Hepatocyte (in vitro differentiated cells): ENCODE measurements at places on chromosomes 1 and 21. TPM values are rescaled to one million over a fixed set of nuclear protein-coding genes. Genes with fewer than 3 reads are reported as not detected.

DNA sequence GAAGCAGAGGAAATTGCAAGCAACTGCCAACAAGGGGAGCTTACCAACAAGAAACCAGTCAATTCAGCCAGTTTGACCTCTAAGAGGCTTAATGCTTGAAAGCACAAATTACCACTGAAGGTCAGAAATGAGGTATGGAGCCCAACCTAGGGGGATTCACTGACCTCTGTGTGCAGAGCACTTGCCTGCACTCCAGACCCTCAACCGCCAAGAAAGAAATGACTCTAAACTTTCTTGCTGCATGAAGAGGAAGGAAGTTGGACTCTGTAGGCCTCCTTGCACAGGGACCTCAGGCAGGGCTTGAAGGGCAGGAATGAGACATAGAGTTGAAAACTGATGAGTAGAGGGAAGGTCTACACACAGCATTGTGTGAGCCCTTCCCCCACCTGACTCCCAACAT is 10.0 kb downstream of the ARMH1 start:
- no peak for DNase-seq

FLG2 gene
- total RNA-seq, result not detected in 2 replicates

LRRN2 gene
- total RNA-seq, result 4.3 and 7.0 TPM in 2 replicates

GRCh38 chr1:17091252-17091651 is 28.0 kb downstream of the PADI2 start:
- no peak for DNase-seq

TMEM39B gene
- 3.6 and 5.1 TPM in 2 replicates for total RNA-seq

SMCP gene
- total RNA-seq, result not detected in 2 replicates

DNA sequence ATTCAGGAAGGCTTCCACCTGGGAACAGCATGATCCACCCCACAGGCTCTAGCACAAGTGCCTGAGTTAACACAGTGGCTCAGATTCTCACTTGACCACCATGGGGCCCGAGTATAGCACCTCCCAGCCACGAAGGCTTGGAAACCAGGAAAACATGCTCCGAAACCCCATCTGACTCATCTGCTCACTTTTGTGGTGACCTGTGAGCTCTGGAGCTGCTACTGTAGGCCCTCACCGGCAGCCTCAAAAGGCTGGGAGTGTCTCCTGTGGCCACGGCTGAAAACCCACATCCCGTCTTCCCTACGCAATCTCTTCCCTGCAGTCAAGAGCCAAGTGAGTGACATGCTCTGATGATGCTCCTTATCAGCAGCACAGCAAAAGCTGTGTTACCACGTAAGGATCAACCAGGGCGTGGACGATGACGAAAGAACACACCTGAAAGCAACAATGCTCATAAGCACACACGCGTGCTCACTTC is 81.4 kb downstream of the TGFBR3 start:
- no peak for DNase-seq

C1orf185 gene
- not detected in 2 replicates for total RNA-seq

- DNase-seq, result no peak
Observed at GRCh38 chr1:189628857-189629256, 848.8 kb downstream of the BRINP3 start.

- DNase-seq, result peak; percentile 62
Observed at GRCh38 chr1:62962901-62963776, 179.2 kb downstream of the ATG4C start.

DNA sequence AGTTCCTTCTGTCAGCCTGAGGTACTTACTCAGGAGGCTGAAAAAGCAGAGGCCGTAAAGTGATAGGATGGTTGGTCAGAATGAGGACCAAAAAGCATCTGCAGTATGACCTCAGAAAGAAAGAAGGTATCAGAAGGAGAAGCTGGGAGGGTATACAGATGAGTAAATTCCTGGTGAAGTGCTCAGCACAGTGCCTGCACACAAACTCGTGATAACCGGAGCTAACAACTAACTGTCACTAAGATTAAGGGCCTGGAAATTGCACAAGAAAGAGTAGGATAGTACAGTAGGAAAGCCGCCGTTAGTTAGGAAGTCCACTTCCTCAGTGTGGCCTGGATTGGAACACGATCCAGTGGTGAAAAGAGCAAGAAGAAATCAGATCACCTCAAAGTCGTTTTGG is 62.6 kb downstream of the VPS26C start:
- no peak for DNase-seq

- DNase-seq, result peak; percentile 93
Observed at GRCh38 chr1:182084487-182085316, 23.2 kb upstream of the ZNF648 start.

TMEM9 gene
- 103 and 104 TPM in 2 replicates for total RNA-seq

- DNase-seq, result no peak
Observed at GRCh38 chr1:94595658-94596057, 54.1 kb upstream of the F3 start.

- no peak for DNase-seq
Observed at GRCh38 chr1:201517631-201518030, 10.7 kb upstream of the CSRP1 start.

DNA sequence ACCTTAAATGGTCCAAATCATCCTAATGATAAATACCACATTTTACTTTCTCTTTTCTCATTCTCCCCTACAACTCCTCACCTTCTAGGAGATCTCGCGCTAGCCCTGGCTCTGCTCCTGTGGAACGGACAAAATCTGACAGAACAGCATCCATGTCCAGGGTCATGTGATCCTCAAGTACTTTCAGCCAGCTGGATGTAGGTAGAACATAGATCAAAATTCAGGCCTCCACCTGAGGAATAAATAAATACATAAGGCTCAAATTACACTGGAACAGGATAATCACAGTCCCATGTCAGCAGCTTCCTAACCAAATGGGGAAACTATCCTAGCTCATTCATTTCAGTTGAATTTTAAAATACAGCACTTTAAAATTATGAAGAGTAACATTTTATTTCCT is 33.2 kb downstream of the OTUD7B start:
- no peak for DNase-seq

RHOC gene
- 340 and 354 TPM in 2 replicates for total RNA-seq

- DNase-seq, result no peak
Observed at GRCh38 chr1:226636847-226637096, 88.2 kb downstream of the STUM start.

AKIRIN1 gene
- total RNA-seq, result 75.1 and 81.9 TPM in 2 replicates

DNA sequence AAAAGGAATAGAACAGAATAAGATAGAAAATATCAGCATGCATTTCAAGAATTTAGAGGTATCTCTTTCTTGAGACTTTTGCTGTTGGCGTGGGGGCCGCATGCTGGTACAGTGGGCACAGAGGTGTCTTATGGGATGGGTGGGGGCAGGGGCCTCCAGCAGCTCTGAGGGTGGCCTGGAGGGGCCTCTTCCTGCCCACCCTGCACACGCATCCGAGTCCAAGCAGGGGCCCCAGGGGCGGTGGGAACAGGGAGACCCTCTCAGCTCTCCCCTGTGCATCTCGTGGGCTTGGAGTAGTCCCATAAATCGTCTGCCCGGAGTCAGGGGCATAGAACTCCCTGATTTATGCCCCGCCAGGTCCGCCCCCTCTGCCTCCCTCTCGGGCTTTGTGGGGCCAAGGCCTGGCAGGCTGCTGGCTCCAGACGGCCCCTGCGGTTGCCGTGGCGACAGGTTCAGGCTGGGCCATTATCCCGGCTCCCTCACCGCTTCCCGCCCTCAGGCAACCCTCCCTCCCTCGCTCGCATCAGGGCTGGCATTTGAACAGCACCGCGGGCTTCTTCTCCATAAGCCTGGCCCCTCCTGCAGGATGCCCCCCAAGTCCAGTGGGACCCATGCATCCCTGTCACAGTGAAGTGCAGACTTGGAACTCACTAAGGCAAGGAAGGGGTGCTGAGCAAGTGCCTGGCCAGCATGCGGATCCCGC is 133.2 kb upstream of the ZBTB40 start:
- peak; percentile 64 for DNase-seq

GRCh38 chr1:231776757-231777062 is 150.1 kb downstream of the DISC1 start:
- no peak for DNase-seq

GREM2 gene
- total RNA-seq, result 3.0 and 3.3 TPM in 2 replicates

DNA sequence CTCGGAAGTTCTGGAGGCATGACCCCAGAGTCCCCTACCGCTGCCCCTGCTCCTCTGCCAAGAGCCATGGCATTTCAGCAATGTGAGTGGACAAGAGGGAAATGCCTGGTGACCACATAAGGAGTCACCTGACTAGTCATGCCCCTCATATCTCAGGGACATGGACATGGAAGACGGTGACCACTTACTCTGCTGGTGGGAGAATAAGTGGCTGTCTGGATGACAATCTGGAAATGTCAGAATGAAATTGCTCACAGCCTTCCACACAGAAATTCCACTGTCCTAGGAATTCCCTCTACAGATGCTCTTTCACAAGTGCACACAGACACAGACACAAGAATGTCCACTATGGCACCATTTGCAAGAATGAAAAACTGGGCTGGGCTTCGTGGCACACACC is 24.3 kb upstream of the PLEKHG5 start:
- DNase-seq, result no peak

- DNase-seq, result no peak
Observed at GRCh38 chr1:110617116-110617515, 11.0 kb upstream of the KCNA2 start.

DNA sequence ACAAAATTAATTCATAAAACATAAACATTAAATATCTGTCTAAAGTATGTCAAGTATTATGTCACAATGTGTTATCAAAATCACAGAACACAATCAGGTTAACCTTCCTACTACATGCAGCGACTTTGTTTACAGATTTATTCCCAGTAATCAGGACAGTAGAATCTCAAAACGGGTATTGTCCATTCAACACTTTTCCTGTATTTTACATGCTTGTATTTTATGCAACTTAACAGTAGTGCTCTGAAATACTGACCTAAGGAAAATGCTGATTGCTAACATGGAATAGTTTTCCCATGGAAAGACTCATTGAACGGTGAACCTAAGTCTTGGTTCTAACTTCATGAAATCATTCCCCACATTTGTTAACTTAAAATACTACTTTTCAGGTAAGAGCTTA is 2.3 kb downstream of the SERBP1 start:
- DNase-seq, result no peak

- DNase-seq, result peak; percentile 74
Observed at GRCh38 chr1:6475381-6476133, 9.6 kb upstream of the TNFRSF25 start.

DIPK1A gene
- total RNA-seq, result 19.7 and 21.2 TPM in 2 replicates

ADAM30 gene
- not detected in 2 replicates for total RNA-seq
